ENCODE measurements at places on chromosomes 4 and X.

DNA sequence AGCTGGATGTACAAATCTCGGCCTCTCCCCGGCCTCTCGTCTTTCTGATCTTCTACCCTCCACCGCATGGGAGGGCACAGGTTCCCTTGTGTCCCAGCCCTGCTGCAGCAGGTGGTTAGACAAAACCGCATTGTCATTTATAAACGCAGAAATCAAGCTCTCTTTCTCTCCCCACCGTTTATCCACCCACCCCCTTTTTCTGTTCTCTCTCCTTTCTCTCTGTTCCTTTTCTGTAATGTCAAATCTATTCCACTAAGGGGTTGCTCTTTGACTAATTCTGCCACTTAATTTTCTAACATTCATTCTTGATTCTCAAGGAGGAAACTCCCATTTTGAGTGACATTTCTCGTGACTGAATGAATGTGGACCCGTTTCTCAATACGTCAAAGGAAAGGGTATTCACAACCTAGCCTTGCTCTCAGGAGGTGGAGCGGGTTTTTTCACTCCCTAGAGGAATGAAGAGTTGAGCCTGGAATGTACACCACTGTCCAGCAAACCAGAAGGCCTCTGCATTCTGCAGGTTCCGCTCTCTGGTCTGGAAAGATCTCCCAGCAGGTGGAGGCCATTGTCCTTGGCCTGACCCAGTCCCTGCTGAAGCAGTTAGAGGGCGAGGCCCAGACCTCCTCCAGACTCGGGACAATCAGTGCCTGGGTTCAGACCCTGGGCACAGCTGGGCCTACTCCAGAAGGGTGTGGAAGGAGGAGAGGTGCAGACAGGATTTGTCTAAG lies 70.9 kb upstream of the ENPP6 start:
- DNase-seq, result no peak

GRCh38 chrX:115939636-115940160 lies 230.8 kb upstream of the AGTR2 start:
- DNase-seq, result no peak

DNA sequence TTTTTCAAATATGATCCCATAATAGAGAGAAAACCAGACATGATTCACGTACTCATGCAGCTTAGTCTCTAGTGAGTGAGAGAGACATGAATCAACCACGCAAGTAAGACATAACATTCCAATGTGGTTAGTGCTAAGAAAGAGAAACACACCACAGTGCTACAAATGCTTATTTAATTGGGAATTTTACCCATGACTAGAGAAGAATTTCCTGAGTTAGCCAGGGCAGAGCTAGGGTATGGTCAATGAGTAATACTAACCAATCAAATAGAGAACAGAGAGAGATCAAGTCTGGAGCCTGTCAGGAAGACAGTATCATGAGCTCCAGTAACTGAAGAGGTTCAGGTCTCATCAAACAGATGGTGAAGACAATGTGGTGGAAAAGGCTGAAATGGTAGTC lies 495.2 kb downstream of the PDGFC start:
- DNase-seq, result no peak

- DNase-seq, result no peak
These were observed 296.0 kb downstream of the KLHL4 start for GRCh38 chrX:87813566-87813965.

DNA sequence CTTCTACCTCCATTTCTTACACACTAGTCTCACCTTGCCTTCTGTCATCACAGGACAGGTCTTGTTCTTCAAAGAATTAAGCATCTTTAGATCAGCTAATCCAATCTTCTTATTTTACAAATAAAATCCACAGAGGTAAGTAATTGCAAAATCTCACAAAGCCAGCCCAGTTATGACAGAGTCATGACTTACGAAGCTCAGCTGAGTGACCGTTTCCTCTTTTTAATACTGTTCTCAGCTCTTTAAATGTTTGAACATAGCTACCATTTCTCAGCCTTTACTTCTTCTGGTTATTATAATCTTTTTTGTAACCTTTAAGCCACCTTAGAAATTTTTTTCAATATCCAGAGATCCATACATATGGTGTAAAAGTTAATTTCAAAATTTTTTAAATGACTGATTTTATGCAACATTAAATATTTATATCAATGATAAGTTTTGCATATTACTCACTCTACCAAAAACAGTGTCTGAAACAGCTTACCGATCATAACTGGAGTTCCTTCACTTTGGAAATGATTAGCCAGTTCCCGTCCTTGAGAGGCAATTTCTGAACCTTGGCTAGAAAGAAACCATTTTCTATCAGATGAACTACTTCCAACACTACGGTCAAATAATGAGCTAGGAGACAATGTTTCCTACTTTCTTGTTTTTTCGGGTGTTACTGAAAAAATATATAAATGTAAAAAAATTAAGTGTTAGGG lies 8.8 kb downstream of the ANKRD37 start:
- no peak for DNase-seq

- no peak for DNase-seq
These were observed 120.8 kb upstream of the MAGEA10 start for GRCh38 chrX:152259150-152259549.

GRCh38 chr4:168757500-168757899 lies 252.6 kb downstream of the CBR4 start:
- DNase-seq, result no peak

DNA sequence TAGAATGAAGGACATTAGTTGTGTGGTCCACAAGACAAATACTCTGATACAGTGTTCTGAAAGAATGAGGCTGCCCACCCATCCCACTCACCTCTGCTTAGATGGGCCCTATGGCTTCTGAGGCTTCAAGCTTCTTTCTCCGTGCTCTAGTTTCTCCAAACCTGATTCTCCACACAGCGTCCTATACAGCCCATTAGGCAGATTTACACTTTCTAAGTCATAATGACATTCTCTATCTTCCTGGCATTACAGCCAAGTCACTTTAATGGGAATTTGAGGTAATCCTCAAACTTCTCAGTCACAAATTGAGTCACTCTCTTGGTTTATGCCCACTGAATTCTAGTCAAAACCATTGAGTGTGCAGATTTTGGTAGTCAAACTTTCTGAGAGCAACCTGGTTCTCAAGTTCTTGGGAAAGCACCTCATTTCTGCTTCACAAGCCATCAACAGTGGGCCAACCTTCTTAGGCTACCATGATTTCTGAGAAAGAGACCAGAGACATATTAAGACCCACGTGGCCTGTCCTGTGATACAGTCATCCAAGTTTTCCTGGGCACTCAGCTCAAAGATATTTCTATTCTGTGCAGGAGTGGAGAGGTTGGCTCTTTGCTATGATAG lies 6.2 kb upstream of the SETD7 start:
- DNase-seq, result no peak

- no peak for DNase-seq
These were observed 20.0 kb downstream of the AMOT start for GRCh38 chrX:112820364-112821268.

GRCh38 chrX:41449615-41450014 lies 2.5 kb downstream of the NYX start:
- no peak for DNase-seq

GRCh38 chr4:114519368-114519767 lies 79.2 kb upstream of the UGT8 start:
- DNase-seq, result no peak

GRCh38 chr4:175394208-175394607 lies 417.9 kb downstream of the GPM6A start:
- DNase-seq, result no peak

Measured in forelimb muscle (tissue), 1 donor.